ENCODE measurements at places on chromosomes 4 and X.
A peak's percentile ranks its signal among the peaks of the same experiment; 100 is the strongest.

DNA sequence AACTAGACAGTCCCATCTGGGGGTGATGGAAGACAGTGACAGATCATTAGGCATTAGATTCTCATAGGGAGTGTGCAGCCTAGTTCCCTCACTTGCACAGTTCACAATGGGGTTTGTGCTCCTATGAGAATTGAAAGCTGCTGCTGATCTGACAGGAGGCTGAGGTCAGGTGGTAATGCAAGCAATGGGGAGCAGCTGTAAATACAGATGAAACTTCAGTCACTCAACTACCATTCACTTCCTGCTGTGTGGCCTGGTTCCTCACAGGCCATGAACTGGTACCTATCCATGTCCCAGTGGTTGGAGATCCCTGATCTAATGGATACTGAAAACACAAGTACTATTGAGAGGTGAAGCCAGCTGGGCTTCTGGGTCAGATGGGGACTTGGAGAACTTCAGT lies 72.5 kb downstream of the AGTR2 start:
- no peaks in the 10 kb centered on the region for H3K4me1 ChIP-seq
- no peaks in the 10 kb centered on the region for H3K36me3 ChIP-seq
- H3K4me3 ChIP-seq = no peak overlapping the region
- no peak for DNase-seq

GRCh38 chr4:73446336-73446938 lies 10.4 kb downstream of the AFP start:
- H3K27me3 ChIP-seq = no peaks in the 10 kb centered on the region
- H3K4me1 ChIP-seq = peaks cover 33% of the 10 kb centered on the region
- DNase-seq = peak; percentile 46
- H3K27ac ChIP-seq = no peak overlapping the region

DNA sequence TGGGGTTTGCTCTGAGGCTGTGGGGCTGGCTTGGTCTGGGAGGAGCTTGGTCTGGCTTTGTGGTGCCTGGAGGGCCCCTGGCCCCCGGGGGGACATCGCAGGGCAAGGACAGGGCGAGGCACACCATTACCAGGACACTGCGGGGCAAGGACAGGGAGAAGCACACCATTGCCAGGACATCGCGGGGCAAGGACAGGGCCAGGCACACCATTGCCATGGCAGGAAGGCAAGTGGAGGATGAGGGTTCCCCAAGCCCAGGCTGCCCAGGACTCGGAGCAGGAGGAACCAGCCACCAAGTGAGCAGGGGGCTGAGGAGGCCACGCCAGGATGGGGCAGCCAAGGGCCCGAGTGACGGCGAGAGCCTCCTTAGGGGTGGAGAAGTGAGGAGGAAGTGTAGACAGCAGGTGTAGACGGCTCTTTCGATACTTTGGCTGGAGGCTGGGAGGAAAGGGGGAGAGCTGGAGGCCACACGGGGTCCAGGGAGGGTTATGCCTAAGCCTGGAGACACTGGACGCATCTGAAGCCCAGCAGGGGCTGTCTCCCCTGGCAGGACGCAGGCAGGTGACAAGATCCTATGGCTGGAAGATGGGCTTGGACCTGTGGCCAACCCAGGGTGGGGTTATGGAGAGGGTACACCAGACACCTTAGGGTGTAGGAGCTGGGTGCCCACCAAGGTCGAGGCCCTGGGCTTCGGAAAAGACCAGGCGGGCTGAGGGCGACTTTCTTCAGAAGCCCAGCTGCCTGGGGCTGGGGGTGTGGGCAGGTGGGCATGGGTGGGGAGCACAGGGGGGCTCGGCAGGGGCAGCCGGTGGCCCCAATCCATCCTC lies 7.3 kb downstream of the NKX1-1 start:
- H3K27ac ChIP-seq = no peak overlapping the region
- H3K27me3 ChIP-seq = no peaks in the 10 kb centered on the region
- no peaks in the 10 kb centered on the region for H3K4me1 ChIP-seq

- peaks cover 3% of the 10 kb centered on the region for H3K36me3 ChIP-seq
Measured at GRCh38 chr4:56184214-56184613, 203.1 kb downstream of the AASDH start.

- H3K27ac ChIP-seq = no peak overlapping the region
- no peaks in the 10 kb centered on the region for H3K4me1 ChIP-seq
- no peak overlapping the region for H3K4me3 ChIP-seq
- peaks cover 9% of the 10 kb centered on the region for H3K27me3 ChIP-seq
- no peak for DNase-seq
Measured at GRCh38 chr4:122617597-122618593, 3.0 kb downstream of the IL21 start.
